ENCODE measurements at places on chromosomes 4 and X. TPM values are rescaled to one million over a fixed set of nuclear protein-coding genes. Genes with fewer than 3 reads are reported as not detected.

GRCh38 chr4:138256608-138257007 lies 14.5 kb upstream of the SLC7A11 start:
- DNase-seq = no peak
- H3K36me3 ChIP-seq = no peaks in the 10 kb centered on the region
- peaks cover 4% of the 10 kb centered on the region for H3K4me1 ChIP-seq
- no peak overlapping the region for H3K27ac ChIP-seq

GRCh38 chr4:75908555-75908954 lies 6.3 kb upstream of the PPEF2 start:
- no peak overlapping the region for H3K27ac ChIP-seq
- H3K4me1 ChIP-seq = no peaks in the 10 kb centered on the region
- no peak overlapping the region for H3K4me3 ChIP-seq
- peaks cover 9% of the 10 kb centered on the region for H3K36me3 ChIP-seq
- no peaks in the 10 kb centered on the region for H3K27me3 ChIP-seq

GRCh38 chr4:55553441-55554201 lies 6.9 kb upstream of the CLOCK start:
- H3K36me3 ChIP-seq = peaks cover 4% of the 10 kb centered on the region
- peaks cover 28% of the 10 kb centered on the region for H3K27me3 ChIP-seq
- peak overlapping the region; percentile 43 for H3K4me3 ChIP-seq
- H3K27ac ChIP-seq = no peak overlapping the region

DNA sequence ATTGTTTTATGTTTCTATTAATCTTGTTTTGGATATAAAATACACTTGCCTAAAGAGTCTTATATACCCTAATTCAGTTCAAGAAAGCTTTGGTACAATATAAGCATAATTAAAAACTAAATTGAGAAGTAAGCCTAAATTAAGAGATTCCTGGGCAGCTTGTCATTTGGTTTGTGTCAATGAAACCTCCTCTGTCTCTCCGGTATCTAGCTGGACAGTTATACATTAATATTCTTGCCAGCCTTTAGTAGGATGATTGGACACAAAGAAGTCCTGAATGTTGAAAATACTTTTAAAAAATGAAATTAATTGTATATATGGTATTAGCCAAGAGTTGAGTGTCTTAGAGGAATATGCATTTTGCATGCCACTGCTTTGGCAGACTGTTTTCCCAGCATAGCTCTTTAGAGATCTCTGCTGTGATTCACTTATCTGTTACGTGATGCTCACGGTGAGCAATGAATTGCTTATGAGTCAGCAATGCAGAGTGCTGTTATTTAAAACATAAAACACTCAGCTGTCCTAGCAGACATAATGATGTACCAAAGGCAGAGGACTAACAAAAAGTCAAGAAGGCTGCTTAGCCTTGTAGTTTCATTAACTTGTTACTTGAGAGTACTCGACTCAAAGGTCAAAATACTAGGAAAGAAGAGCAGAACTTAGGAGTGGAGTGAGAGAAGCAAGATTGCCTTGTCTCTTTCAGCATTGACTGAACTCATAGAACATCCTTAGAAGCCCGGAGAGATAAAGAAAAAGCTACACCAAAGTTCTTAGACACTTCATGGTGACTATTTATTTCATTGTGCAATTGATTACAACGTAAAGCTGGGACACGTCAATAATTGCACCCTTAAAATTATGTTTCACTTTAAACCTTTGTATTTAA lies 1296.1 kb upstream of the PCDH7 start:
- H3K4me3 ChIP-seq = no peak overlapping the region
- H3K27me3 ChIP-seq = no peaks in the 10 kb centered on the region
- no peak for DNase-seq
- H3K36me3 ChIP-seq = no peaks in the 10 kb centered on the region
- no peaks in the 10 kb centered on the region for H3K4me1 ChIP-seq

IBSP gene
- total RNA-seq = not detected

GRCh38 chrX:123454712-123455431 lies 270.8 kb downstream of the GRIA3 start:
- no peaks in the 10 kb centered on the region for H3K27me3 ChIP-seq
- DNase-seq = no peak
- H3K27ac ChIP-seq = no peak overlapping the region
- no peaks in the 10 kb centered on the region for H3K36me3 ChIP-seq
- H3K4me3 ChIP-seq = no peak overlapping the region

PLAC1 gene
- not detected for total RNA-seq

STK32B gene
- total RNA-seq = not detected

DNA sequence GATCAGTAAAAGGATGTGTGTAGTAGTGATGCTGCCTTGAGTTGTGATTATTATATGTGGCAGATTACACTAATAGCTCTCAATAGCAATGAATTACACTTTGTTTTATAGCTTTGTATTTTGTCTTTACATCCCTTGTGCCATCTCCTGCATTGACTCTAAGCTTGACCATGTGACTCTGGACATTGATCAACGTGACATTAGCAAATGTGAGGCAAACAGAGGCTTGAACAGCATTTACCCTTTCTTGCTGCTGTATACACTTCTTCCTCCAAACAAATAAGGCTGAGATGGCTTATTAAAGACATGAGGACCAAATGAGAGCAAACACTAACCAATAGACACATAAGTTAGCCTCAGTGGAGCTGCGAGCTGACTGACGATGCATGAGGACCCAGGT lies 63.5 kb downstream of the MAD2L1 start:
- no peak overlapping the region for H3K4me3 ChIP-seq
- H3K36me3 ChIP-seq = no peaks in the 10 kb centered on the region
- H3K27ac ChIP-seq = no peak overlapping the region

GRCh38 chr4:83029688-83030087 lies 5.3 kb upstream of the COPS4 start:
- H3K4me1 ChIP-seq = peaks cover 5% of the 10 kb centered on the region
- no peak overlapping the region for H3K4me3 ChIP-seq
- H3K36me3 ChIP-seq = peaks cover 7% of the 10 kb centered on the region

DNA sequence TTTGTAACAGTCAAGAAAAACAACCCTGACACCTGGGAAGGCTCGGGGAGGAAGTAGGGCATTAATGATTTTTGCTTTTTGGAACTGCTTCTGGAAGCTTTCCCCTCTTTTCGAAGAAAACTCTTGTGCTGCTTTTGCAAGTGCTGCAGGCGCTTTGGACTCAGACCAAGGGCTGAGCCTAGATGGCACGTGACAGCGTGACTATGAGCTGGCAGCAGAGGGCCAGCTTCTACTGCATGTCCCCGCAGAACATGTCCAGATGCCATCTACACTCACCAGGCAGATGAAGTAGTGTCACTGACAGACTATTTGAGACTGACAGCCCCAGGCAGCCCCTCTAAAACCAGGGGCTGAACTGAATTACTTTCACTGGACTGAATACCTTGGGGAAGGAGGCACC lies 6.2 kb downstream of the NR0B1 start:
- H3K36me3 ChIP-seq = no peaks in the 10 kb centered on the region
- H3K27me3 ChIP-seq = peaks cover 3% of the 10 kb centered on the region

GRCh38 chr4:101119141-101119540 lies 228.2 kb downstream of the PPP3CA start:
- H3K27me3 ChIP-seq = no peaks in the 10 kb centered on the region
- H3K4me3 ChIP-seq = no peak overlapping the region

- DNase-seq = no peak
- H3K27ac ChIP-seq = no peak overlapping the region
These were observed 19.3 kb downstream of the EPHA5 start for GRCh38 chr4:65651031-65651430.

UGT2B11 gene
- total RNA-seq = not detected

AVPR2 gene
- not detected for total RNA-seq

DNA sequence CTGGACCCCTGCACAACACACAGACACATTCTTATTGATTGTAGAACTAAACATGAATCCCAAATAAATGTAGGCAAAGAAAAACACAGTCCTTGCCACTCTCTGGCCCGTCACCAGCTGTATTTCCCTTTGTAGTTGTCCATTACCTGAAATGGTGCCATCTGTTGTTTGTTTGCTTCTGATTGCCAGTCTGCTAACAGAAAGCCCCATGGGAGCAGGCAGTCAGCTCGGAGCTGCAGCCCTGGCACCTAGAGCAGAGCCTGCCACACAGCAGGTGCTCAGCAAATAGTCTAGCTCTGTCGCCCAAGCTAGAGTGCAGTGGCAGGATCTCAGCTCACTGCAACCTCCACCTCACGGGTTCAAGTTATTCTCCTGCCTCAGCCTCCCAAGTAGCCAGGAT lies 28.9 kb downstream of the CPLX1 start:
- peaks cover 32% of the 10 kb centered on the region for H3K27me3 ChIP-seq
- H3K27ac ChIP-seq = no peak overlapping the region
- no peaks in the 10 kb centered on the region for H3K36me3 ChIP-seq
- H3K4me3 ChIP-seq = no peak overlapping the region

GPR34 gene
- total RNA-seq = not detected

GRCh38 chrX:110228453-110228852 lies 89.4 kb downstream of the AMMECR1 start:
- H3K27me3 ChIP-seq = no peaks in the 10 kb centered on the region
- no peak overlapping the region for H3K4me3 ChIP-seq
- H3K36me3 ChIP-seq = peaks cover 30% of the 10 kb centered on the region
- DNase-seq = no peak
- peaks cover 32% of the 10 kb centered on the region for H3K4me1 ChIP-seq

- H3K27me3 ChIP-seq = no peaks in the 10 kb centered on the region
- H3K27ac ChIP-seq = no peak overlapping the region
- no peak overlapping the region for H3K4me3 ChIP-seq
- H3K4me1 ChIP-seq = peaks cover 14% of the 10 kb centered on the region
- H3K36me3 ChIP-seq = peaks cover 53% of the 10 kb centered on the region
These were observed 168.7 kb downstream of the ANTXR2 start for GRCh38 chr4:79904331-79904730.

DNA sequence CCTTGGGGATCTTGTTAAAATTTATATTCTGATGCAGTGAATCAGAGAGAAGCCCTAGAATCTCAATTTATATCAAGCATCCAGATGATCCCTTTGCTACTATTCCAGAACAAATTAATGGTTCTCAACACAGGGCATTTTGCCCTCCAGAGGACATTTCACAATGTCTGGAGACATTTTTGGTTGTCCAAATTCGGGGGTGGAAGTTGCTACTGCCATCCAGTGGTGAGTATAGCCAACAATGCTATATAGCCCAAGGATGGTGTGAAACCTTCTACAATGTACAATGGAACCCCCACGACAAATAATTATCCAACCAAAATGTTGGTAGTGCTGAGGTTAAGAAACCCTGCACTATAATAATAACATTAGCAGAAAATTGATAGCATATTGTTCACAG lies 2440.0 kb downstream of the PCDH7 start:
- H3K4me1 ChIP-seq = no peaks in the 10 kb centered on the region
- no peak for DNase-seq
- no peak overlapping the region for H3K4me3 ChIP-seq
- no peaks in the 10 kb centered on the region for H3K27me3 ChIP-seq
- no peaks in the 10 kb centered on the region for H3K36me3 ChIP-seq

DNA sequence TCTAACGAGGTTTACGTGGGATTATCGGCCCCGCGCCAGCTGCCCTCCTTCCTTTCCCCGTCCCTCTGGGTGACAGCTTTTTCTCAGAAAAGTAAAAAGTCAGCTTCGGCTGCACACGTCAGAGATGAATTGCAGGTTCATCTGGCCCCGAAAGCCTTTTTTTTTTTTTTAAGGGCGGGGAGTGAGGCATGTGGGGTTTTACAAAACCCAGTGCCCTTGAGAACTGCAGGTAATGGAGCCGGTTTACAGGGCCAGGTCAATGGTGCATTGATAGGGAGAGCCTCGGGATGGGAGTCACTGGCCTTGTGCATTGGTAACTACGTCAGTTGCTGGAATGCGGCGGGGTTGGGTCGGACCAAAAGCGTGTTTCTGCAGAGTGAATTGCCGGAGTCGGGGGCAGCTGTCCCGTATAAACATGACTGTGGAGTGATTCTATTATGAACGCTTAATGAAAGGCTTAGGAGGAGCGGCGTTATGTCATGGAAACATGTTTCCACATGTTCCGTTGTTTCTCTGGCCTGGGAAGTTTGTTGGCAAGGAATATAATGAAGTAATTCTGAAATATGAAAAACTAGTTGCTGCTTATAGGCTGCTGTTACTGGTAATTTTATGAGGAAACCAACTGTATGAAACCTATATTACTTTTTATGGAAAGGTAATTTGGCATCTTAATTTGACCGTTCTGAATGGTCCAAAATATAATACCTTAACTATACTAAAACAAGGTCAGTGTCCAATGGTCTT lies 1.1 kb downstream of the HSPA4L start:
- peaks cover 17% of the 10 kb centered on the region for H3K4me1 ChIP-seq
- no peak for DNase-seq
- peak overlapping the region; percentile 72 for H3K4me3 ChIP-seq
- no peak overlapping the region for H3K27ac ChIP-seq
- no peaks in the 10 kb centered on the region for H3K36me3 ChIP-seq
- H3K27me3 ChIP-seq = peaks cover 56% of the 10 kb centered on the region

GRCh38 chr4:17367201-17367600 lies 144.7 kb downstream of the QDPR start:
- H3K4me3 ChIP-seq = no peak overlapping the region
- H3K27ac ChIP-seq = no peak overlapping the region
- peaks cover 3% of the 10 kb centered on the region for H3K27me3 ChIP-seq
- H3K4me1 ChIP-seq = no peaks in the 10 kb centered on the region

GRCh38 chrX:29044423-29045184 lies 457.4 kb downstream of the IL1RAPL1 start:
- no peaks in the 10 kb centered on the region for H3K36me3 ChIP-seq
- no peak overlapping the region for H3K27ac ChIP-seq
- H3K4me1 ChIP-seq = no peaks in the 10 kb centered on the region
- H3K27me3 ChIP-seq = no peaks in the 10 kb centered on the region
- no peak for DNase-seq

SGMS2 gene
- total RNA-seq = 0.48 TPM

DNA sequence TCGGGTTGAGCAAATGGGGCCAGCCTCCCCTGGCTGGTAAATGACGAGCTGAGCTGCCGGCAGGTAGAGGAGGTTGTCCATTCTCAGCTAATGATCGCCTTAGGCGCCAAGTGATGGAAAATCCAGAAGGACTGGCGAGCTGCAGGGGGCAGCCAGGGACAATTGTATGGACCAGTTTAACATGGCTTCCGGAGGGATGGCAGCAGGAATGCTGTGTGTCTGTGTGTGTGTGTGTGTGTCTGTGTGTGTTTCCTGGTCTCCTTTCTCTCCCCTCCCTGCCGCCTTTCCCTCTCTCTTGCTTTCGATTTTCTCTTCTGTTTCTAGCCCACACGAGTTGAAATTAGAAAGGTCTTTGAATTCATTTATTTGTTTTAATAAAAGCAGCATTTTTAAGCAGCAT lies 45.2 kb upstream of the BCOR start:
- H3K27me3 ChIP-seq = no peaks in the 10 kb centered on the region
- H3K27ac ChIP-seq = no peak overlapping the region
- H3K4me3 ChIP-seq = no peak overlapping the region
- no peak for DNase-seq
- no peaks in the 10 kb centered on the region for H3K4me1 ChIP-seq
- H3K36me3 ChIP-seq = no peaks in the 10 kb centered on the region

- no peaks in the 10 kb centered on the region for H3K27me3 ChIP-seq
- no peak overlapping the region for H3K27ac ChIP-seq
- H3K4me1 ChIP-seq = no peaks in the 10 kb centered on the region
- no peak overlapping the region for H3K4me3 ChIP-seq
- DNase-seq = no peak
- peaks cover 14% of the 10 kb centered on the region for H3K36me3 ChIP-seq
These were observed 22.0 kb downstream of the RAB39B start for GRCh38 chrX:155242300-155242699.

GRCh38 chrX:54076903-54077302 lies 32.6 kb upstream of the PHF8 start:
- no peaks in the 10 kb centered on the region for H3K36me3 ChIP-seq
- no peaks in the 10 kb centered on the region for H3K4me1 ChIP-seq
- H3K27me3 ChIP-seq = no peaks in the 10 kb centered on the region
- H3K27ac ChIP-seq = no peak overlapping the region
- H3K4me3 ChIP-seq = no peak overlapping the region

Data from activated CD4-positive, alpha-beta memory T cell treated with anti-CD3 and anti-CD28 coated beads, Interleukin-2, amount 10 ng/mL, durations not matched to agents 7 days and 5 days (primary cell).